ENCODE measurements at places on chromosomes 4 and X.

DNA sequence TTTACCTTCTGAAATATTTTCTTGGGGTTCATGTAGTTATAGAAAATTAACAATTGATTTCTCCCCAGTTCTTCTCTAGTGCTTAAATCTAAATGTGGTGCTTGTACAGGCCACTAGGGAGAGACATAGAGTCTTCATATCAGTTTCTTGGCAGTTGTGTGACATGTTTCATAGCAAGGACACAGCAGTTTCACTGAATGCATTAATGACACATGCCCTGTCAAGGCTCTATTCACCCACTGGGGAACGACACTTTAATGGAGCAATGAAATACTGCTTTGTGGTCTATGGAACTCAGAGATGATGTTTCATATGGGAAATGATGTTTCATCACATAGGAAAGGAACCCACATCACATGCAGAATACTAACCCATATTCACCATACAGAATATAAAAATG, 2.8 kb downstream of the VEGFC start:
- no peak for DNase-seq

GRCh38 chrX:26822448-26822847, 606.5 kb downstream of the MAGEB5 start:
- DNase-seq = no peak

DNA sequence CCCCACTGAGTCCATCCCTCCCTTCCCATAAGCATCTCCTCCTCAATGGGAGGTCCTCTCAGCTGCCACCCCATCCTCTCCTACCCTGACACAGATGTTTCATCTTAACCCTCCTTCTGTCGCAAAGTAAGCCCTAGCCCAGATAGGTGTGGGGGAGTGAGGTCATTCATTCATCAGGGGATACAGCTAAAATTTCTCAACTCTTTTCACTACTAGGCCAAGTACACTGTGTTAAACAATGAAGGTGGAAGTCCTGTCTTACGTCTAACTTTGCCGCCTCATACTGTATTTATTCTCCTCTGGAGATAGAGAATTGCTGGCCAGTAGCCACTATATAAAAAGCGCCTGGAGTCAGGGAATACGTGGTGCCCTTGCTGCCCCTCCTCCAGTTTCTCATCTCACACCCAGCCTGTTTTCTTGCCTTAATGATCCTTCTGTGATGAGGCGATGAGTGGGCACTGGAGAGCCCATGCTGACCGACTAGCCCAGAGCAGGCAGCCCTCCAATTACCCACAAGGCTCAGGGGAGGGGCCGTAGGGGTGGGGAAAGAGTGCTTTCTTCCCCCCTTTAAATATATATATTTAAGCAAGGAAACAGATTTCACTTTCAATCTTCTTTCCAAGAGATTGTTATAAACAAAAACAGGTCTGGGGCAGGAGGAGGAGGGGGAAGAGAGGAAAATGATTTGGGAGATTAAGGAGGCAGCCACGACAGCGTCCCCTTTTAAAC, 149.5 kb downstream of the PJA1 start:
- no peak for DNase-seq

- DNase-seq = no peak
Observed at GRCh38 chrX:9171841-9172463, 138.0 kb upstream of the FAM9B start.

DNA sequence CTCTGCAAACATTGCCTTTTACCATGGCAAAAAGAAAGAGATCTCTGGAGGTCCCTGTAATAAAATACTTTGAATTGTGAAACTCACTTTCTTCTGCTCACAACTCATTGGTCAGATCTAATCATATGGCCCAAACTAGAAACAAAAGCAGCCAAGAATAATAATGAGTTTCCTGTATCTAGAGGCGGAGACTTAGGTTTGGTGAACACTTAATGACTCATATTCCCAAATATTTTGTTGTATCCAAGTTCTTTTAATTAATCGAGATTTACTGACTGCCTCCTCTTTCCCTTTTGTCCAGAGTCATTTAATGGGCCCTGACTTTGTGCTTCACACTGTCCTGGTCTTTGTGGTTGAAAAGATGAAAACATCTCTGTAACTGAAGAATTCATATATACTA, 190.6 kb downstream of the CCSER1 start:
- no peak for DNase-seq

DNA sequence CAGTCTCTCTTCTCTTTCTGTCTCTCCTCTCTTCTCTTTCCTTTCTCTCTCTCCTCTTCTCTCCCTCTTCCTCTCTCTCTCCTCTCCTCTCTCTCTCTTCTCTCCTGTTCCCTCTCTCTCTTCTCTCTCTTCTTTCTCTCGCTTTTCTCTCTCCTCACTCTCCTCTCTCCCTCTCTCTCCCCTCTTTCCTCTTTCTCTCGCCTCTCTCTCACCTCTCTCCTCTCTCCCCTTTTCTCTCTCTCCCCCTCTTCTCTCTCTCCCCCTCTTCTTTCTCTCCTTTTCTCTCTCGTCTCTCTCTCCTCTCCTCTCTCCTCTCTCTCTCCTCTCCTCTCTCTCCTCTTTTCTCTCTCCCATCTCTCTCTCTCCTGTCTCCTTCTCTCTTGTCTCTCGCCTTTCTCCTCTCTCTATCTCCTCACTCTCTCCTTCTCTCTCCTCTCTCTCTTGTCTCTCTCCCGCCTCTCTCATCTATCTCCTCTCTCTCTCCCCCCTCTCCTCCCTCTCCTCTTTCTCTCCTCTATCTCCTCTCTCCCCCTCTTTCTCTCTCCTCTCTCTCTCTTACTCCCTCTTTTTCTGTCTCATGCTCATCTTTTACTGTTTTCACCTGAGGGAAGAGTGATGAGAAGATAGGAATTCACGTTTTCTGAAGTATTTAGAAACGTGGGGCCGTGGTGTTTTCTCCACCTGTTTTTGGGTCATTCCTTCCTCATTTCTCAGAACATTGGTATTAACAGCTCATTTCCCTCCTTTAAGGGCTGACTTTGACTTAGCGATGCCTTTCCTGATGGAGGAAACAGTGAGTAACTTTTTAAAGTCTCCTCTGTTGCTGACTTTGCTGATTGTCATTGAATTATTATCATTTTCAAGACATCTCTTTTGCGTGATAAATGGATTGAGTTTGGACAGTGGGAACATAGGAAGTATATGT, 80.6 kb upstream of the CD99 start:
- no peak for DNase-seq

GRCh38 chrX:110955706-110956105, 140.3 kb upstream of the PAK3 start:
- no peak for DNase-seq

GRCh38 chr4:139368998-139369397, 66.7 kb upstream of the NDUFC1 start:
- no peak for DNase-seq
